NCI-H524 (cell line): ENCODE measurements at places on chromosomes 4 and X.

DNA sequence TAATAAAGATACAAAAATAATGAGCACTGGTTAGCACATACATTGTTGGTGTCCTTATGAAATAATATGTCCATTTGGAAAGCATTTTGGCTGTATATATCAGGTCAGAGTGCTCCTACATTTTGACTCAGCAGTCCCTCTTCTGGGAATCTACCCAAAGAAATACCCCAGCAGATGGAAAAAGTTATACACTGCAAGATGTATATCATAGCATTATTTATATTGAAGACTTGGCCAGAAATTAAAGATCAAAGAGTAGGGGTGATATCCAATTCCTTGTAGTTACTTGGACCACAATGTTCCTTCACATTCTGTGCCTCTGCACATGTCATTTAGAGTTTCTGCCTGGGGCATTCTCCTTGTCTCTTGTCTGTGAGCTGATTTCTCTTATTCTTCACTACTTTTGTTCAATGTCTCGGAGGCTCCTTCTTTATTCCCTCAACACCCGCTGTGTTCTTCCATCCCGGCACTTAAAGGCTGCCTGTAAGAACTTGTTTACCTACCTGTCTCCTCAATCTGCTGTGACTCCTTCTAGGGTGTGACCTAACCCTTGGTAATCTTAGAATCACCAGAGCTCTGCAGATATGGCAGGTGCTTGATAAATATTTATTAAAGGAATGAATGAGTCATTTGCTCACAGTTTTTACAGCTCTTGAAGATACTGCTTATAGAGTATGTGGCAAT lies 3.1 kb upstream of the TSPAN5 start:
- no peak for DNase-seq

GRCh38 chrX:72245461-72246089 lies 6.7 kb upstream of the ERCC6L start:
- DNase-seq, result peak; percentile 59

- no peak for DNase-seq
Measured at GRCh38 chr4:164748375-164748774, 5.6 kb upstream of the SMIM31 start.

- no peak for DNase-seq
Measured at GRCh38 chr4:5760246-5760645, 49.2 kb downstream of the EVC start.

DNA sequence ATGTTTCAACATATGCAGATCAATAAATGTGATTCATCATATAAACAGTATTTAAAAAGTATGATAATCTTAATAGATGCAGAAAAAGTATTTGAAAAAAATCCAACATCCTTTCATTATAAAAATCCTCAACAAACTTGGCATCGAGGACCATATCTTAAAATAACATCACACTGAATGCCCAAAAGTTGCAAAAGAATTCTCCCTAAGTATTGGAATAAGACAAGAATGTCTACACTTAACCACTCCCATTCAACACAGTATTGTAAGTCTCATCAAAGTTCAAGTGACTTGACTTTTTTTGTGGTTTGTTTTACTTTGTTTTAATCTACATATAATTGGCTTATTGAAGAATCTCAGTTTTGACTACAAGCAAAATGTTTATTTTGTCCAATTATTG lies 779.0 kb upstream of the SLIT2 start:
- no peak for DNase-seq

GRCh38 chr4:54217642-54218495 lies 11.2 kb upstream of the PDGFRA start:
- peak; percentile 77 for DNase-seq

- peak; percentile 68 for DNase-seq
Measured at GRCh38 chrX:107118322-107119147, at the start of gene RBM41. TSS of gene RBM41 (minus strand) at chrX:107118822. CDS start at chrX:107118773, 49 bp downstream.

- peak; percentile 92 for DNase-seq
Measured at GRCh38 chr4:46123913-46124755, at the start of gene GABRG1. TSS of gene GABRG1 (minus strand) at chr4:46124054. CDS start at chr4:46123913, 141 bp downstream.

GRCh38 chrX:19964017-19964710 lies 26.7 kb downstream of the BCLAF3 start:
- DNase-seq, result no peak

- no peak for DNase-seq
Measured at GRCh38 chrX:9141496-9141895, 107.6 kb upstream of the FAM9B start.

- DNase-seq, result no peak
Measured at GRCh38 chr4:25310803-25311166, 1.8 kb upstream of the ZCCHC4 start.

- DNase-seq, result no peak
Measured at GRCh38 chrX:55111578-55112254, 22.9 kb downstream of the PAGE2 start.

GRCh38 chr4:159434114-159434870 lies 331.4 kb downstream of the RAPGEF2 start:
- no peak for DNase-seq

- no peak for DNase-seq
Measured at GRCh38 chrX:18410038-18410437, 15.4 kb upstream of the CDKL5 start.

DNA sequence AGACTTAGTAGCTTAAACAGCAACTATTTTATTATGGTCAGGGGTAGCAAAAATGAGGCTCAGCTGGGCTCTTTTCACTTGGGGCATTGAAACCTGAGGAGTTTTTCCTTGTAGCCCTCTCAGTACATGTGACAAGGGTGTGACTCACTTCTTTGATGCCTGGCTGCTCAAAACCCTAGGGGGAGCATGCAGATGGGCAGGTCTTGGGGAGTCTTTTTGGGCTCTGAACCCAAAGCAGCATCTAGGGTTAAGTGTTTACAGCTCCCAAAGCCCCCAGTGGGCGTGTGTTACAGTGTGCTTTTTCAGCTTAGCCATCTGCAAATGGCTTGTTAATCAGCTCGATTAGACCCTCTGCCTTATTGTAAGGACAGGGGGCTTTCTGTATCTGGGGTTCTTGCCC lies 1752.7 kb downstream of the PCDH7 start:
- no peak for DNase-seq

- DNase-seq, result no peak
Measured at GRCh38 chr4:51958199-51958968, 61.8 kb downstream of the LRRC66 start.

- DNase-seq, result no peak
Measured at GRCh38 chrX:37599729-37600128, 28.3 kb downstream of the LANCL3 start.

- no peak for DNase-seq
Measured at GRCh38 chr4:31793907-31794306, 1073.7 kb downstream of the PCDH7 start.

DNA sequence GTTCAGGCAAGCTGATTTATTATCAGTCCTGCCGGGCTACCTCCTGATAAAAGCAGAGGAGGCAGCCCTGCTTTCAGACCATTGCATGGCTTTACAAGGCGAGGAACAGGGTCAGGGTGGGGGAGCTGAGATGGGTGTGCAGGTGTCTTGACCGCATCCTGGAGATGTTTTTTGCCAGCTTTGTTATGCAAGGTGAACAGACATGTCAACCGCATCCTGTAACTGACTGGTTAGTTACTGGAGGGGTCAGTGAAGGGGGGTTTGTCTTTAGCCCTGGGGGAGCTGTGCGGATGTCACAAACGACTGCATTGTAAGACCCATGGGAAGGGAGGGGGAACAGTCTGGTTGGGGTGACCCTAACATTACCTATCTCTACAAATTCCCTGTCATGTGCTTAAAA lies 10.0 kb downstream of the ADAM29 start:
- DNase-seq, result no peak

GRCh38 chr4:163249042-163249441 lies 82.4 kb upstream of the NAF1 start:
- DNase-seq, result no peak

DNA sequence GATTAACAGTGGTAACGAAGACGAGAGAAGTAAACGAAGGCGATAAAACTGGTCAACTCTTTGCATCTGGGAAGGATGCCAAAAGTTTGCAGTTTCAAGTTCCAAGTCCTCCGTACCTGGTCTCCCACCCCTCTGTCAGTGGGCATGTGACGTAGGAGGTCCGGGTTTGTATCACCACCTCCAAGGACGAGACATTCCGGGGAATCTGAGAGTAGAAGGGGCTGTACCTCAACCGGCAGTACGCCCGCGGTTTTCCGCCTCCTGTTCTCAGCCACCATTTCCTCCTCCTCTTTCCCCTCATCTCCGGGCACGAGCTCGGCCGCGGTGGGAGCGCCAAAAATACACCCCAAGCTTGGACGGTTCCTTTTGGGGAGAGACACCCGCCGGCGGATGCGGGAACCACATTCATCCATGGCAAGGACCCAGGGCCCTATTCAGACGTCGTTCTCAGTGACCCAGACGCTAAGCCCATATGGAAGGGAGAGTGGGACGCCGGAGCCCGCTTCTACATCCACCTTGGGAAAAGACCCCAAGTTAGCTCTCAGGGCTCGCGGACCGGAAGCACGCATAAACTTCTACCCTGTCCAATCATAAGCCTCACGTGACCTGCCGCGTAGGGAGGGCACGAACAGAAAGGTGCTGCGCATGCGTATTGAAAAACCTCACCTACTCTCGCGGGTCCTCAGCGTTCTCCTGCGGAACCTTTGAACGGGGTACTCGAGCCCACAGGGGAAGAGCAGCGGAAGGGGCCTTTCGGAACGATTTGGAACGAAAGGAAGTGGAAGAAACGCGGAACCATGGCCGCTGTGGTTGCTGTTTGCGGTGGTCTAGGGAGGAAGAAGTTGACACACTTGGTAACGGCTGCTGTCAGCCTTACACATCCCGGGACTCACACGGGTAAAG lies at the start of the genes HELQ and MRPS18C:
TSS of gene HELQ (minus strand) at position 543 of the 903 bp plus-strand sequence. CDS start at position 413, 130 bp downstream.
TSS of gene MRPS18C (plus strand) at position 778 of the 903 bp plus-strand sequence. CDS start at position 798, 20 bp downstream.
- DNase-seq, result peak; percentile 94

DNA sequence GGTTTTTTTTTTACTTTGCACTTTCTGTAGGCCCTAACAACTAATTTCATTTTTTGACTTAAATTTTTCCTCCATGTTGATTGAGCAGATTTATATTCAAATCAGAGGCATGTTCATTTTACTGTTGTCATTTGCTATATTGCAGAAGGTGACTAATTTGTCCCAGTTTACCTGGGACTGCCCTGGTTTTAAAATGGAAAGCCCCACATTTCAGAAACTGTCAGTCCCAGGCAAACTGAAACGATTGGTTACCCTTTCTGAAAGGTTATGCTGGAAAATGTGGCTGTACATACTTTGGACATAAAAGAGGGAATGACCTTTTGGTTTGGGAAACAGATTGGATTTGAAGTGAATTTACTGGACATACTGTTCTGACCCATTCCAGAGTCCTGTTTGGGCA lies 160.0 kb downstream of the SPCS3 start:
- no peak for DNase-seq

DNA sequence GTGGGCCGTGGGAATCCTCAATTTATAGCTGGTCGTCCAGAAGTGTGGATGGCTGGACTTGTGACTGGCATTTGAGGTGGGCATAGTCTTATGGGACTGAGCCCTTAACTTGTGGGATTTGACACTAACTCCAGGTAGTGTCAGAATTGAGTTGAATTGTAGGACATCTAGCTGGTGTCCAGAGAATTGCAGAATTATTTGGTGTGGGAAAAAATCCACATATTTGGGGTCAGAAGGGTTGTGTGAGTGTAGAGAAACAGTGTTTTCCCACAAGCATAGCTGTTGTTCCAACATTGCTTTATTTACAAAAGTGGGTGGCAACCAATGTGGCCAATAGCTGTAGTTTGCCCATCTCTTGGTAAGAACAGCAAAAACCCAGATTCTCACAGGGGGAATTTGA lies 91.3 kb downstream of the MOSPD2 start:
- DNase-seq, result no peak

GRCh38 chr4:182261651-182262223 lies 18.5 kb downstream of the TENM3 start:
- no peak for DNase-seq

- no peak for DNase-seq
Measured at GRCh38 chrX:150547375-150548115, 20.9 kb upstream of the MTM1 start.

- no peak for DNase-seq
Measured at GRCh38 chr4:121930304-121930703, 21.6 kb downstream of the TRPC3 start.

- DNase-seq, result peak; percentile 3
Measured at GRCh38 chr4:142845293-142846107, 601 bp downstream of the INPP4B start.

GRCh38 chrX:42818151-42818921 lies 40.4 kb upstream of the PPP1R2C start:
- no peak for DNase-seq

GRCh38 chr4:185567381-185568376 lies 32.4 kb upstream of the PDLIM3 start:
- no peak for DNase-seq

- no peak for DNase-seq
Measured at GRCh38 chr4:185137233-185137925, 5.7 kb upstream of the SLC25A4 start.

DNA sequence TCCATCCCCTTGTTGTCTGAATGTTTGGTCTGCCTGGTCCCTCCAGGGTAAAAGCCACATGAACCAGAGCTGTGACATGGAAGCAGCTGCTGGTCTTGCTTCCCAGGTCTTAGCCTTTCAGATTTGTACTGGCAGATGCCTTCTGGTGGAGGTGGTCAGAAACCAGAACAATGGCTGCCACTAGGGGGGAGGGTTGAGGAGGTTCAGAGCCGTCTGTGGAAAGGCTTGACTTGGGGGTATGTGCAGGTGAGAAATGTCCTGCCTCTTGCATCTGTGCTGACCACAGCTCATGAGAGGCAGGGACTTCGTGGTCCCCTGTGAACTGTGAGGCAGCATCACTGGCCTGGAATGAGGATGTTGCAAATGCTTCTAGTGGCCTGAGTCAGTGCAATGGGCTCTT lies 144.2 kb upstream of the WDR1 start:
- DNase-seq, result no peak

DNA sequence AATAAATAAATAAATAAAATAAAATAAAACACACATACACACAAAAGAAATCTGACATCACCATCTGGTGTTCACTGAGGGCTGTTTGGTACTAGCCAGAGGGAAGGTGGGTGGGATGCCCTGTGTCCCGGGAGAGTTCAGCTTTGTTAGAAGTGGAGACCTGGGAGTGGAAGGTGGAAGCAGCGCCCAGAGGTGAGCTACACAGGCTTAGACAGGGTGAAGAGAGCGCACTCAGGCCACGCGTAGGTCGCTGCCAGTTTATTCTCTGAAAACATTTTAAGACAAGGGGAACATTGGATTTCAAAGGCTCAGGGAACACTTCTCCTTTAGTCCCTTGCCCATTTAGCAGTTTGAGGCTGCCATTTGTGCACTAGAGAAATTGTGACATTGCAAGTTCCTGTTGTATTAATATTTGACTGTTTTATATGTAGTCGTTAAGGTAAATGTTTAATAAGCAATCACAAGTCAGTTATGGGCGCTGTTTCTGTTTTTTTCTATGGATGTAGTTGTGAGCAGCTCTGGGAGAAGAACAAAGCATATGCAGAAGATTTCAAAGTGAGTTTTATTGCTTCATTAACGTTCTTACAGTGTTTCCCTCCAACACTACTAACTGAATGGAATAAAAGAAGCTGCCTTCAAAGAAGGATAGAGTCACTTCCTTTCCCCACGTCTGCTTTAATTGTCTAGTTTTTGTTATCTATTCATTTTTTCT lies 405.5 kb upstream of the NR3C2 start:
- no peak for DNase-seq

- no peak for DNase-seq
Measured at GRCh38 chrX:152814048-152814447, 16.5 kb downstream of the CETN2 start.
